ENCODE measurements at places on chromosomes 2 and 18.

- no peak for DNase-seq
These were observed 42.1 kb downstream of the CRACDL start for GRCh38 chr2:98893911-98894321.

- DNase-seq = no peak
These were observed 39.8 kb downstream of the TTN start for GRCh38 chr2:178767094-178768060.

DNA sequence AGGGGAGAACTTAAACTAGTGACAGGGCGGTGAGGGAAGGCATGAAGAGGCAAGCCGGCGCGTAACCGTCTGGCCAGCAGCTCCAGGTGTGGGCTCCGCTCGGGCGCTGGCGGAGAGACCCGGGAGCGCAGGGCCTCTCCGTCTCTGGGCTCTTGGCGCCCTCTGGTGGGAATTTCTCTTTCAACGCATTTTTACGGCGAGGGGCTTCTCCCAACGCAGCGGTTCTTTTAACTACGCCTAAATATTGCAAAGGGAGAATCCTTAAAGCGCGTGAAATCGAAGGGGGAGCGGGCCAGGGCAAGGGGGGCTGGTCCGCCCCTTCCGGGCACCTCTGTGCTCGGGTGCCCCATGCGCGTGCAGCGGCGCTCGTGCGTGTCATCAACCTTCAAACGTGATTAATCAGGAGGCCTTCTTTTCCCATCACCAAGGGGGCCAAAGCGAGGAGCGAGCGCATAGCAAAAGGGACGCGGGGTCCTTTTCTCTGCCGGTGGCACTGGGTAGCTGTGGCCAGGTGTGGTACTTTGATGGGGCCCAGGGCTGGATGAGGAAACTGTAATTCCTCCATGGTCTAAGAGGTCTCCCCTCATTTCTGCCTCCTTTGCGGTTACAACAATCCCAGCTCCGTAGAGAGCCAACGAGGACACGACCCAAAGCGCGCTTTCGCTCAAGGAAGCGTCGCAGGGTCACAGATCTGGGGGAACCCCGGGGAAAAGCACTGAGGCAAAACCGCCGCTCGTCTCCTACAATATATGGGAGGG, 762 bp upstream of the GAD1 start:
- DNase-seq = no peak

- DNase-seq = no peak
These were observed 4.9 kb downstream of the SPEG start for GRCh38 chr2:219439506-219439905.

DNA sequence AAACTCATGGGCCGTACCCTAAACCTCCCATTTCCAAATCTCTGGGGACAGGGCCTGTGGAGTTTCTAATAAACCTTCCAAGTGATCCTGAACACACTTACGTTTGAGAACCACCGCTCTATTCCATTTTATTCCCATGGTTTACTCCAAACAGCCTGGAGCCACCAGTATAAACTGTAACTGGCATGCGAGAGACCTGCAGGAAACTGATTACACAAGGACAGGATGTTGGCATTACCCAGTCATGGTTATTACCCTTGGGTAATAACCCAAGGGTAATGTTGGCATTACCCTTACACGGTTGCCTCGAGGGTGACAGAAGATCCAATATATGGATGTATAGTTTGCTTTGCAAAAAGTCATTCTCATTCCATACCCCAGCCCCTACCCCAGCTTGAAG, 37.0 kb upstream of the YPEL5 start:
- no peak for DNase-seq

GRCh38 chr2:222439692-222440091, 15.3 kb downstream of the SGPP2 start:
- DNase-seq = no peak

GRCh38 chr18:36830158-36830495, 1.2 kb downstream of the KIAA1328 start:
- DNase-seq = no peak

- DNase-seq = no peak
These were observed 3.7 kb downstream of the PLEK start for GRCh38 chr2:68368654-68369336.

GRCh38 chr2:145221032-145221431, 701.1 kb upstream of the ZEB2 start:
- no peak for DNase-seq

DNA sequence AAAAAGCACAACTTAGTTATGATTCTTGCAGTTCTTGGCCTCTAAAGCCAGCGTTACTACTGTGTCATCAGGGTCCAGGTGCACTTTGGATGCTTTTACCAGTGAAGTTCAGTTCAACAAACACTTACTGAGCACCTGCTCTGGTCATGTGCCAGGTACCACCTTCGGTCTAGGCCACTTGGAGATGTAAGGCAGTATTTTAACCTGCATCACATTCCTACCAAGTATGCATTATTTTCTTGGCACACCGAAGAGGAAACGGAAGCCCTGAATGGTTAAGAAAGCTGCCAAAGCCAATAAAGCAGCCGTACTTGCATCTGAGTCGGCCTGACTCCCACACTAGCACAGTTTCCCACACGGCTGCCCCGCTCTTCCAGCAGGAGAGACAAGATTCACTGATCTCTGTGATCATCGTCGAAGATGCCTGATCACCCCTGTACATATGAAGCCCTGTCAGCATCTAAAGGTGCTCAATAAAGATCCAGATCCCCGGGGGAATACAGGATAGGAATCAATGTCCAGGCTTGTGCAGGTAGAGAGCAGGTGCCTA, 427.1 kb downstream of the EIPR1 start:
- DNase-seq = no peak

Data from tibial nerve (tissue), 4 donors.